Brain pericyte (primary cell): ENCODE measurements at places on chromosomes 13 and 19.
A peak's percentile ranks its signal among the peaks of the same experiment; 100 is the strongest.

- DNase-seq, result no peak
Measured at GRCh38 chr13:42405665-42406390, 133.9 kb downstream of the AKAP11 start.

GRCh38 chr19:31058676-31059340 lies 290.4 kb downstream of the TSHZ3 start:
- DNase-seq, result no peak

GRCh38 chr13:42814868-42815267 lies 33.5 kb downstream of the FAM216B start:
- DNase-seq, result peak; percentile 36

DNA sequence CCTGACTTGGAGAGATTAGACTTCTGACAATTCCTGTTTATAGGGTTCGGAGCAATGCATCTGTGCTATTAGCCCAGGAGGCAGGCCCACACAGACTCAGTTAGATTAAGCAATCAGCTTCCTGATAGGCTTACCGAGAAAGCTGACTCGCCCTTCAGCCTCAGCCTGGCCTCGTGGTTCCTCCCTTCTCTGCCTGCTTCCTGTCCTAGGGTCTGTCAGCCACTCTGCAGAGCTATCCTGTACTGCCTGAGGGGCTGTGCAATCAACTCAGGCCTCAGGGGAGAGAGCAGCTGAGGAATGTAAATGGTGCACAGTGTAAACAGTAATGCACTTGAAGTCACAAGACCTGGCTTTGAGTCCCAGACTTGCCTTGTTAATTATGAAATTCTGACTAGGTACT lies 30.7 kb downstream of the HTR2A start:
- no peak for DNase-seq

DNA sequence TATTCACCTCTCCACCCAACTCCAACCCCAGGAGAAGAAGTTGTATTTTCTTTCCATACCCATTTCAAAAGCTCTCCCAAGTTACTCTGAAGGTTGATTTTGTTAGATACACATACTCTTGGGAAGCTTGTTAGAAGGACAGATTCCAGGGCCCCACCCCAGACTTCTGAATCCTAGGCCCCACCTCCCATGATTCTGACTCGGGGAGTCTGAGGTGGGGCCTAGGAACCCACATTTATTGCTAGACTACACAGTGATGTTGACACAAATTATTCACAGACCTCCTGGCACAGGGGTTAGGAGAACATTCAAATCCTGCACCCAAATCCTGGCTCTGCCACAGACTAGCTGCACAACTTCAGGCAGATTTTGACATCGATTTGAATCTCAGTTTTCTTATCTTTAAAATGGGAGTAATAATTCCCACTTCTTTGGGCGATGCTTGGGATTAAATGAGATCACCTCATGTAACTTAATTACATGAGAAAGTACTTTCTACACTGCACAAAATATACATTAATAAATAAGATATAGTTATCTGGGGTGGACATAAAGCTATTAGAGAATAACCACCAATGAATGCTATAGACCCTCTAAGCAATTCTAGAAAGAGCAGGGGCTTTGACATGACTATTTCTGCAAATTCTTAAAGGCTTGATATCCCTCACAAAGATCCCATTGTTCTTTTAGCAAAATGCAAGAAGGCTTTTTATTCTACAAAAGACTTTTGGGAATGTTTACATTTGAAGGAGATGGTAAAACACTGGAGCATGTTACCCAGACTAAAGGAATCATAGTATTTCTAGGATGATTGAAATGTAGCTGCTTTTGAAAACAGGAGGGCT lies 18.0 kb downstream of the MBNL2 start:
- no peak for DNase-seq

DNA sequence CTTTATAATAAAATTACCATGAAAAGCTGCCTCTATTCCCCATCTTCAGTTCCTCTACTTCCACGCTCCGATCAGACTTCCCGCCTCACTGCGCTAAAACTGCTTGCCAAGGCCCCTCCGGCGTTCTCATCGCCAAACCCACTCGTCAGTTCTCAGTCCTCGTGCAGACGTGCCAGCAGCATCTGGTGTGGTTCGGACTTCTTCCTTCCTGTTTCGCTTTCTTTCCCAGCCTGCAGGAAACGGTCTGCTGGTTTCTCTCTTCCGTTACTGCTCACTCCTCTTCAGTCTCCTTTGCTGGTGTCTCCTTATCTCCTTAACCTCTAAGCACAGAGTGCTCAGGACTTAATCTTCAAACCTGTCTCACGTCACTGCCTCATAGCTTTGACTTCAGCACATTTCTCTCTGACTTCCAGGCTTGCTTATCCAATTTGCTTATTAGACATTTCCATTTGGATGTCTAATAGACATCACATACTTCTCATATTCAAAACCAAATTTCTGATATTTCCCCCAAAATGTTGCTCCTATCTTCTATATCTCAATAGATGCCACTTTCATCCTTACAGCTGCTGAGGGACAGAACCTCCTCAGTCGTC lies 40.3 kb downstream of the RCBTB2 start:
- peak; percentile 47 for DNase-seq
